ENCODE measurements at places on chromosomes 3 and 15. TPM values are rescaled to one million over a fixed set of nuclear protein-coding genes. Genes with fewer than 3 reads are reported as not detected.

CSPG4 gene
- polyA plus RNA-seq: not detected

RASGRF1 gene
- 11.0 TPM for polyA plus RNA-seq

TMEM42 gene
- 18.2 TPM for polyA plus RNA-seq

GATM gene
- polyA plus RNA-seq: 13.3 TPM

AMIGO3 gene
- 8.0 TPM for polyA plus RNA-seq

ARGFX gene
- not detected for polyA plus RNA-seq

A4GNT gene
- polyA plus RNA-seq: not detected

DNASE1L3 gene
- polyA plus RNA-seq: not detected

HDC gene
- polyA plus RNA-seq: 6.0 TPM

GALK2 gene
- 33.3 TPM for polyA plus RNA-seq

TMEM39A gene
- polyA plus RNA-seq: 21.1 TPM

LPP gene
- polyA plus RNA-seq: 3.0 TPM

GPR149 gene
- polyA plus RNA-seq: 10.7 TPM
